Hippocampal formation (tissue), 2 donors: ENCODE measurements at places on chromosomes 6 and 20.

GRCh38 chr6:145669627-145670034, 65.7 kb downstream of the EPM2A start:
- no peak for DNase-seq

DNA sequence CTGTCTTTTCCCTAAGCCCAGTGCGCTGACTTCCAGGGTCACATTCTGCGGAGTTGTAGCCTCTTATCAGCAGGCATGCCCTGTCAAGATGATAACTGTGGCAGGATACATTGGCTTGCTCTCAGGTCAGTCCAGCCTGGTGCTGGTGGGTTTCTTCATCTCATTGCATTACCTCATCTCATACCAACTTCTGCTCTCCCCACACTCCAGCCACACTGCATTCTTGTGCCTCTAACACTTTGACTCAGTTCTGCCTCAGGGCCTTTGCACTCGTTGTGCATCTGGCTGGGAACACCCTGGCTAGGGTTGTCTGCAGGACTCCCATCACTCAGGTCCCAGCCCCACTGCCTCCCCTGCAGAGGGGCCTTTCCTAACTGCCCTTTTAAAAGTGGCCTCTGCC, 110.3 kb upstream of the BACH2 start:
- DNase-seq = no peak

- no peak for DNase-seq
These were observed 1.4 kb downstream of the MAPK13 start for GRCh38 chr6:36131511-36132245.

GRCh38 chr20:63697868-63698545, 1.6 kb downstream of the TNFRSF6B start:
- no peak for DNase-seq

DNA sequence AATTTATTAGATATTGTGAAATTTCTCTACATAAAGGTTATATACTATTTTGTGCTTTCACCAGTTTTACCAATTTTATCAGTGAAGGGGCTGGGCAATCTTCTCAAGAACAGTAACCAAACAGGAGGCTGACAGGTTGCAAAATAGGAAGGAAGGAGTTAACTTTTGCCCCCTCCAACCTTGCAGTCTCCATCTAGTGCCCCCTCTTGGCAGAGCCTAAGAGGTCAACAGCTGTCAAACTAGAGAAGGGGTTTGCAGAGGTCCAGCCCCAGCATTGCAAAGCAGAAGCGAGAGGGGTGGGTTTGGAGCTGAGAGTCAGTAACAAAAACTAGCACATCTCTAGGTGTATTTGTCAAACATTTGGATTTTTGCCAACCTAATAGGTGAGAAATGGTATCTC, 391.0 kb downstream of the CDC5L start:
- DNase-seq = no peak

DNA sequence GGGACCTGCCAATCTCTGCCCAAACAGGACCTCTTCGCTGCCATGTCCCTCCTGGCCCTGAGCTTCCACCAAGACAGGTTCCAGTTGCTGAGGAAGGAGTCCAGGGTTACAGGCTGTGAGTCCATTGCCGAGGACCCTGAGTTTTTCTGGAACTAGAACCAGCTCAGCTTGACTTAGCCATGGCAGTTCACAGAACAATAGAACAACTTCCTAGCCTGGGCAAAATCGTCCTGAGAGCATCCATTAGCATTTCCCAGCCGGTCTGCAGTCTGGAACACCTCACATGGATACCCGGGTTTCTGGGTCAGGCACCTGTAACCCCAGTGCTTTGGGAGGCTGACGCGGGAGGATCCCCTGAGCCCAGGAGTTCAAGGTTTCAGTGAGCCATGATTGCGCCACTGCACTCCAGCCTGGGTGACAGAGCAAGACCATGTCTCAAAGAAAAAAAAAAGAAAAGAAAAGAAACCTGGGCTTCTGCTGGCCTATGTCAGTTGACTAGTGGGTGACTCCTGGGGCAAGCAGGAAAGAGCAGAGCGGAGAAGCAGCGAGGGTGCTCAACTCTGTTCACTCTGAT, 90.3 kb downstream of the TCP11 start:
- no peak for DNase-seq

DNA sequence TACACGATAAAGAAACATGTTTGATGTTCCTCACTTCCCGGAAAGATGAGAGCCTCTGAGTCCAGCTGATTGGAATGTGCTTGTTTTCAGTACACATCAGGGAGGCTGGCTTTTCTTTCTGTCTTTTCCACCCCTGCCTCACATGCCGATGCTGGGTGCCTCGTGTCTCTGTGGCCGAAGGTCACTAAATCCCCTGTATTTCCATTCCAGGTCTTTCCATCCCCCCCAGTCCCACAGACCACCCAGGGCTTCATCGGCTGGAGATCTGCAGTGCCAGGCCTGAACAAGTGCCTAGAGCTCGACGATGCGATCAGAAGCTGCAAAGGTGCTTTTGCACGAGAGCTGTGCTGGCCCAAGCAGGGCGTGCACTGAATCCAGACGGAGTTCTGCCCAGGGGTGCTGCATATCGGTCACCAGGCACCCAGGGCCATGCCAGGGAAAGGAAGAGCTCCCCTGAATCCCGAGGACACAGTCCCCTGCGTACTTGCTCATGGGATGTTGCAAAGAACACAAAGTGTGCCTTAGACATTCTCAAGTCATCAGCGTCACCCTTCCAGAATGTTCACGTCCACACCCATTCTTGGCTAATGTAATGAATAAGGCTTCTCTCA, 67.9 kb downstream of the ANKRD60 start:
- no peak for DNase-seq

DNA sequence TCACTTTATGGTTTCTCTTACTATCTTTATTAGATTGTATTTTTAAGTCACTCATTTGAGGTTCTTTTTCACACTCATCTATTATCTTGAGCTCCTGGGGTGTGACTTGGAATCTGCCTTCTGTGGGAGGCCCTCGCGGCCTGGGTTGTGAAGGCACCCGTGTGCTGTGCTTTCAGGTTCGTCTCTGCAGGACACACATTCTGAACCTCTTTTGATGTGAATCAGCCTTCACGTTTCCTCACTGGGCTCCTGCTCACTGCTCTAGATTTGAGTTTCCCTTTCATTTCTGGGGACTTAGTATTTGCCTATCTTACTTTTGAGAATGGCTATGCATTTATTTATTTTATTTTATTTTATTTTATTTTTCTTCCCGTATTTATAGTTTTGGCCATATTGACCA, 97.8 kb downstream of the PACRG start:
- DNase-seq = no peak

DNA sequence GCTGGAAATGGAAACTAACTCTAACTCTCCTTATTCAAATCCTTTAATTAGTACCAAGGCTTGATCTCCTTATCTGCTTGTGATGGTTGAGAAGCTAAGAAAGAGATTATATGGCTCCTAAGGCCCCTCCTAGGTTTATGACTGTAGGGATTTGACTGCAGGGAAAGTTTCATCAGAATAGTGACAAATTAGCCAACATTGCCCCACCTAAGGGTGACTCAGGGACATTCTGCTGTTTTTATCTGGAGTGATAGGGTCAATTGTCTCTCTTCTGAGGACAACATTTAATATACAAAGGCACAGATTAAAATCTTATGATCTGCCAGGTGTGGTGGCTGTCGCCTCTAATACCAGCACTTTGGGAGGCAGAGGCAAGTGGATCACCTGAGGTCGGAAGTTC, 138.1 kb upstream of the MARCKS start:
- no peak for DNase-seq

DNA sequence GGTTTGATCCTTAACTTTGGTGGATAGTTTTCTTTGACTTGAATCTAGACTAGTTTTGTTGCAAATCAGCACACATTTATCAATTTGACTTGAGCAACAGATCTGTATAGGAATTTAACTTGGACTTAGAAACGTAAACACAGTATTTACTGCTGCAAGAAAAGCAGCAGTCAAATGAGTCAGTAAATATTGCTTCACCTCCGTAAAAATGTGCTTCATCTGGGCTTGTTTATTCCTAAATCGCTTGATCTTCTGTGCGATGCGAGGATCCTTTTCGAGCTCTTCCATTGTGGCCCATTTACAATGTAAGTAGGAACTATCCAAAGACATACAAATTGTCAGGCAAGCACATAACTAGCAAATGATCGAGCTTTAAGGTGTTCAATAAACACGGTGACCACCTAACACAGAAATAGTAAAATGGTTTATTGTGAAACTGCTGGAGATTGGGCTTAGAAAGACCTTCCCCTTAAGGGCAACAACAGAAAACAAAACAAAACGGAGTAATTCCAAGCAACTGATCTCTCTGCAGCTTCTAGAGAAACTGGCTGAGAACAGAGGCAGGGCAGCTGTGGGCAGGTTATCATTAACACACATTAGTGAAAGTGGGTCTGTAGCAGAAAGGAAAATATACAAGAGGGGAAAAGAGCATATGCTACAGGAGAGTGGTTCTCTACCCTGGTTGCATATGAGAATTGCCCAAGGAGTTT, 120.8 kb downstream of the CHD6 start:
- no peak for DNase-seq

GRCh38 chr6:24273096-24273870, 84.6 kb downstream of the DCDC2 start:
- DNase-seq = no peak

GRCh38 chr6:45420083-45420908, 42.6 kb upstream of the SUPT3H start:
- no peak for DNase-seq

DNA sequence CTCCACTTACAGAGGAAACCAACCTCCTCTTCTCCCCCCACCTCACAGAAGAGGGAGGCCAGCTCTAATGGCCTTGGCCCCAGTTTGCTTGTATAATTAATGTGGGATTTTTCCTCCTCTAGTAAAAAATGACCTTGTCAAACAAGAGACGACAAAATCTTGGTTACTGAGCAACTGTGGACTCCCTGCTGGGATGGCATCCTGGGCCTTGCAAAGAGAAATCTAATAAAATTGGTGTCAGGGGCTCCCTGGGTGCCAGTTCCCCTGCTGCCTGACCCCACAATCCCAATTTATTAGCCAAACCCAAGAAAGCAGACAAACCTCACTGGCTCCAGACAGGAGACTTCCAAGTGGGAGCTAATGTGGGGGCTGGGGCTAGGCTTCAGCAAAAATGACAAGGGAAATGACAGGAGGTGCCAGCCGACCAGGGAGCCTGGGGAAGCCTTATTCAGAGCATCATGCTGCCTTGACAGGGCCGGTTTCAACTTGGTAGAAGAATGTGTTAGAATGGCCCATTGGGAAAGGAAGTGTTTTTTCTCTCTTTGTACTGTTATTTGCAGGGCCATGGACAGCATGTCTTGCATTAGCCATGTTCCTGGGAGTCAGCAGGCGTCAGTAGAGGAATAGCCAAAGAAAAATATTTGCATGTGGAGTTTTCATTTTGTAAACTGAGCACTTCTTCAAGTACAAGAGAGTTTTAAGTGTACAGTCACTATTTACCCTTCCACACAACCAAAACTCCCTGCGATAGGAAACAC, 816.9 kb downstream of the DHX35 start:
- DNase-seq = no peak

- no peak for DNase-seq
These were observed 244.9 kb downstream of the HIVEP2 start for GRCh38 chr6:142700032-142700431.

DNA sequence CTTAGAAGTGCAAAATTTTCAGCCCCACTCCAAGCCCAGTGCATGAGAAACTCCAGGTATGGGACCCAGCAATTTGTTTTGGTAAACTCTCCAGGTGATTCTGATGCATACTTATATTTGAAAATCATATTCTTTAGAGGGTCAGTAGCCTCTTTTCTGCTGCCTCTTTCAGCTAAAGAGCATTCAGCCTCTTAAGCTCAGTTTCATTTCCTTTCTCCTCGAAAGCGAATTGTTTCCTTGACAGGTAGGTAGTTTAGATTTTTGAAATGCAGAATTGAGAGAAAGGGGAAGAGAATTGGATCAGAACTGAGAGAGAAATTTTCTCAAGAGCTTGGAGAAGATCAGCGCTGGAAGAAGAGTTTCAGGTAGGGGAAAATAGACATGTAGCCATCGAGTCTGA, 995.8 kb upstream of the FLRT3 start:
- no peak for DNase-seq

DNA sequence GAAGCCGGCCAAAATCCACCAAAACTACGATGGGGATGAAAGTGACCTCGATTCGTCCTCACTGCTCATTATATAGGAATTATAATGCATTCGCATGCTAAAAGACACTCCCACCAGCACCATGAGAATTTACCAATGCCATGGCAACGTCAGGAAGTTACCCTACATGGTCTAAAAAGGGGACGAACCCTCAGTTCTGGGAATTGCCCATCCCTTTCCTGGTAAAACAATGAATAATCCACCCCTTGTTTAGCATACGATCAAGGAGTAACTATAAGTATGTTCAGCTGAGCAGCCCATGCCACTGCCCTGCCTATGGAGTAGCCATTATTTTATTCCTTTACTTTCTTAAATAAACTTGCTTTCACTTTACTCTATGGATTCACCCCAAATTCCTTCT, 20.1 kb upstream of the FAM110A start:
- DNase-seq = no peak

- DNase-seq = peak; percentile 14
These were observed 514 bp downstream of the DEFB129 start for GRCh38 chr20:227439-228105.

GRCh38 chr20:17568972-17569521, 828 bp upstream of the DSTN start:
- peak; percentile 46 for DNase-seq

- no peak for DNase-seq
These were observed 764.8 kb upstream of the ADGRB3 start for GRCh38 chr6:67870321-67870720.

- DNase-seq = no peak
These were observed 259.1 kb downstream of the CLIC5 start for GRCh38 chr6:45756606-45757005.

GRCh38 chr20:43187476-43188233, 2.1 kb downstream of the PTPRT start:
- peak; percentile 61 for DNase-seq

- no peak for DNase-seq
These were observed 47.4 kb downstream of the STK38 start for GRCh38 chr6:36499918-36500317.

- no peak for DNase-seq
These were observed 77.0 kb downstream of the SULF2 start for GRCh38 chr20:47708140-47708807.

GRCh38 chr20:61436667-61437279, 184.7 kb downstream of the CDH4 start:
- DNase-seq = no peak

DNA sequence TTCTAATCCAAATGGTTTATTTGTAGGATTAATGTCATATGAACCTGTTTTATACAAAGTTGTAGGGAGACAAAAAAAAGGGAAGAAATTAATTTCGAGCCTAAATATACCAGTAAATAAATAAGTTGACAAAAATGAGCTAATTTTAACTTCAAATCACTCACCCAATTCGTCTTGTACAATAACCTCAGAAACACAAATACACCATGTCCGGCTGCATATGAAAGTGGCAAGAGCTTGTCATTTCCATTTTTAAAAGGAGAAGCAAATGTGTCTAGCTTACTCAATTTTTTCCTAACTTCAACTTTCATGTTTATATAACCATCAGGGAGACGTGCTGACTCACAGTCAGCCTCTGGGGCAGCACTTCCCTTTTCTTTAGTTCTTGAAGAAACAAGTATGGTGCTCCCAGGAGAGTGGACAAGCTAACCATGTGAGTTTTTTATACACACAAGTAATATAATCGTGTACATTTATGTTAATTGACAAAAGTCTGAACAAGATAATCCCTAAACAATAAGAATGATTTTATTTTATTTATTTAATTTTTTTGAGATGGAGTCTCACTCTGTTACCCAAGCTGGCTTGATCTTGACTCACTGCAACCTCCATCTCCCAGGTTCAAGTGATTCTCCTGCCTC, 55.5 kb upstream of the SGK1 start:
- no peak for DNase-seq
